ENCODE measurements at places on chromosomes 2 and 18.

DNA sequence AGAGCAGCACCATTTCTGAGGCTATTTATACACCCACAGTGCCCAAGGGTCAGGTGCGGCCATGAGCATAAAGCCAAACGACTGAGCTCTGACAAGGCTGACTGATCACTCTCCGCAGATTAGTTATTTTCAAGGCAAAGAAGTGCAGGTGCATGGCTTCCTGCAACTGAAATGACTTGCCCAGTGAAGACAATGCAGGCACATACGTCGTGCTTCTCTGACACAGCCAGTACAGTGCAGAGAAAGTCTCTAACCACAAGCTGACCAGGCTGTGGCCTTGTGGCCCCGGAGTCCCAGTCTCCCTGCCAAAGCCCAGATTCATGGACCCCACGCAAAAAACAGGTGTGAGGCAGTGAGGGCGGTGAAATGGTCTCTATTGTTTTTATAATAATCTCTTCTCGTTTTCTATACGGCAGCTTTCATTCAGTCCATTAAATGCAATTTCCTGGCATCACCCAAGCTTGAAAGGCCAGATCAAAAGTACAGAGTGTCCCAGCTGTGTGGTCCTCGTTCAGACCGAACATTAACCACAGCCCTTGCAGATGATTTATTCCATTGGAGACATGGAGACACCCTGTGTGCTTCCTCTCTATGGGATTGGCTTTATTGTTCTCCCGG, 447.0 kb upstream of the ID2 start:
- DNase-seq: no peak

DNA sequence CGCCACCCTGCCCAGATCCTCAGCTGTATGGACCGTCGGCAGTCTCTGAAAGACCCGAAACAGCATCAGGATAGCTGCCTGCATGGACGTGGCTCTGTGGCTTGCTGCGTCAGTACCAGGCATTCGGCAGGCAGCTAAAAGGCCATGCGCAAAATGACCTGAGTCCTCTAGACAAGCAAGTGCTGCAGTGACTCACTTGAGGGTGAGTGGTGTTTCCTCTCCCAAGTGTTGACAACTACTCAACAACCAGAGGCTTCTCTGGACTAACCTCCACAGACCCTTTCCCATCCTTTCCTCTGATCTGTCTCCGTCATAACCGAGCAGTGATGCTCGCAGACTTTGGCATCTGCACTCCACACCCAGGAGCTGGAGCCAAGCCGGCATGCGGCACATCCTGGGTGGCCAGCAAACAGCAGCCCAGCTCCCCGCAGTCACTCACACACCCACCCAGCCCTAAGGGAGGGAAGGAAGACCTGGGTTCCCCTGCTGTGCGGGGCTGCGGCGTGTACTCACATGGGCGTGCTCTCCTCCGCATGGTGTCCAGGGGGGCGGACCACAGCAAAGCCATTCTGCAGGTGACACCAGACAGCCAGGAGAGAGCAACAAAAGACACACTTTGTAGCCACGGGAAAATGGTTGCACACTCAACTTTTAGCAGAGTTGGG, 239.3 kb downstream of the TWIST2 start:
- no peak for DNase-seq

GRCh38 chr18:58541789-58542425, 87.0 kb downstream of the ALPK2 start:
- DNase-seq: peak; percentile 72

DNA sequence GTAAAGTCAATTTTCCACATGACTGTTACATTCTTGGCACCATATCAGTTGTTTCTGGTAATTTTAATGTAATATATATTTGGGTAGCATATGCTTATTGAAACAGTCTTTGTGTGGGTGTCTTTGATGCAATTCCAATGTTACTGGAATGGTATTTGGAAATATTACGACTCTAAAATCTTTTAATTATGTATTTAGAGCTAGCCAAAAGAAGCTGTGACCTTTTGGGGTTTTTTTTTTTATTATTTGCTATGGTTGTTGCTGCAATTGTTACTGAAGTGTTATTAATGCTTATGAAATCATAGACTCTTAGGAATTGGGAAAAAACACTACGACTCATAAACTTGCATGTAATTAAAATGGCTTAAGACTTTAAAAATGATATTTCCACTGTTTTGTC, 95.9 kb downstream of the AOX1 start:
- DNase-seq: no peak

DNA sequence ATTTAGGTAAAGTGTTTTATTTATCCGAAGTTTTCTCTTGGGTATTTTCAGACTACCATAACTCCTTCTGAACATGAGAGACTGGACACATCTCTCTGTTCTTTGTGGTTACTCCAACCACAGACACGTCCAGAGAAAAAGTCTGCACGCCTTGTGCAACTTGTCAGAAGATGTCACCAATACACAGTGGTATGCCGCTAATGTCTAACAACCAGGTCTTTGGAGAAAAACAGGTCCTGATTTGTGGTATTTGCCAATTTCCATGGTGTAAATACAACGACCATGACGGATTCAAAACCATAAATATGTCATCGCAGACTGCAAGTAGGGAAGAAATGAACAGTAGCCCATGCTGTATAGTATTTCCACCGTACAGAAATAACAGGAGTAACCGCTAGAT, 620.6 kb upstream of the ID2 start:
- DNase-seq: no peak

GRCh38 chr2:101609433-101609832, 88.1 kb upstream of the MAP4K4 start:
- DNase-seq: no peak

- no peak for DNase-seq
These were observed 211.8 kb downstream of the LTBP1 start for GRCh38 chr2:33158482-33159003.

DNA sequence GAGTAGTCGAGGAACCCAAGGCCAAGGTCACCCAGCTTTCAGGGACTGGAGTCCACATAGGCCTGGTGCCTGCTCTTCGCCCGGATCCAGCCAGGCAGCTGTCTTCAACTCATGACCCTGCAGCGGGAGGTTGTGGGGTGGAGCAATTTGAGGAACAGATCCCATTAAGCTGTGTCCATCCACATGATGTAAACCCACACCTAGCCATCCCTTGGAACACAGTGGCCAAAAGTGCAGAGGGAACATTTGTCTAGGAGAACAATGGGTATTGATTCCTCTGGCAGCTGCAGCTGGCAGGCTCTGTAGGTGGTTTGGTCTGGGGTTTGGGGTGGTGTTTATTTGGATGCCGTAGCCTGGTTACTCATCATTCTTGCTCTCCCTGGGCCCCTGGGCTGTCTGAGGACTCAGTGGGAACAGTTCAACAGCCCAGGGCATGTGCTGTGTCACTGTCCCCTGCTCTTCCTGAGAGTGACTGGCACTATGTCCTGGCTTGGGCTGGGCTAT, 99.4 kb downstream of the TFCP2L1 start:
- no peak for DNase-seq

GRCh38 chr2:65465857-65466256, 33.5 kb upstream of the SPRED2 start:
- DNase-seq: no peak

DNA sequence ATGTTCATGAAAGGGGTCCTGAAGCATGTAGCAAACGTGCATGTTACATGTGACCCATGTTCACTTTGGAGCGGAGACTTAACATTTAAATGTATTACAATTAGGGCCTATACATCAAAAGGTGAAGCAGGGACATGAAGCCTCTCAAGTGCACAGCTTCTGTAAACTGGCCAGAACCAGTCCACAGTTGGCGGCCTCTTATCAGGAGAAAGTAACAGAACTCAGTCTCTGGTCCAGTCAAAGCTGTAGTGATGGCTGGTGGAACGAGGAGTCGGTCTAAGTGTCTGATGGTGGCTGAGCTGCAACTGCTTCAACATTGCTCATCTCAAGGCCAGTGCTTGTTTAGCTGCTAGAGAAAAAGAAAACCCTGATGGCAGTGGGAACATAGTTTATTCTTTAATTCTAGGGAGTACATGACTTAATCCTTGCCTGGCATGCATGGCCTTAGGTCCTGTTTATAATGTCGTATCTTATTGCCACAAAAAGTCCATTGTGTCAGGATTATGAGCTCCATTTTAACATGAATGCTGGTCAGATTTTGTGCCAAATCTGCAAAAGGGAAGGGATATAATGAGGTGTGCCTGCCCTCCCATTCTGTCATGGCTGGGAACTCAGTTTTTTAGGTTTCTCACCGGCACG, 22.2 kb upstream of the YES1 start:
- no peak for DNase-seq
